ENCODE measurements at places on chromosomes 16 and 17.

- peak; percentile 34 for DNase-seq
Measured at GRCh38 chr17:63688396-63689020, 11.4 kb downstream of the LIMD2 start.

GRCh38 chr17:58236394-58236793 is 2.0 kb upstream of the LPO start:
- DNase-seq = no peak

DNA sequence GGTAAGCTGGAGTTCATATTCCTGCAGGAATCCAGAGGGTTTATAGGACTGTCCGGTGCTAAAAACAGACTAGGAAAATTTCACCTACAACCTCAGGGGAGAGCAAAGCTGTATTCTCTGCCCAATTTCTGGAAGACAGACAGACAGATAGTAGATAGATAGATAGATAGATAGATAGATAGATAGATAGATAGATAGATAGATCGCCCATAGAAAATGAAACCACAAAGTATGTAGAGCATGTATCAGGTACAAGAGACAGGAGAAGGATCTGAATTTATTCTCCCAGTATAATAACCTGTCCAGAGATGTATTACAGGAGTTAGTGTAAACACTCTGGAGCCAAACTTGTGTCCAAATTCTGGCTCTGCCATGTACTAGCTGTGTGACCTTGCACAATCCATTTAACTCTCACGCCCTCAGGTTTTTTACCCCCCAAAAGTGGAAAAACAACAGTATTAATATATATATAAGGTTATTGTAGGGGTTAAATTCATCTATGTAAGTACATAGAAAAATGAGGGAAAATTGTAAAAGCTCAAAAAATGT is 2.1 kb upstream of the ABCA6 start:
- no peak for DNase-seq

GRCh38 chr17:48830840-48831548 is at the start of gene CALCOCO2:
TSS of gene CALCOCO2 (plus strand) at chr17:48831035. CDS start at chr17:48841708, 10,673 bp downstream.
- DNase-seq = peak; percentile 87

DNA sequence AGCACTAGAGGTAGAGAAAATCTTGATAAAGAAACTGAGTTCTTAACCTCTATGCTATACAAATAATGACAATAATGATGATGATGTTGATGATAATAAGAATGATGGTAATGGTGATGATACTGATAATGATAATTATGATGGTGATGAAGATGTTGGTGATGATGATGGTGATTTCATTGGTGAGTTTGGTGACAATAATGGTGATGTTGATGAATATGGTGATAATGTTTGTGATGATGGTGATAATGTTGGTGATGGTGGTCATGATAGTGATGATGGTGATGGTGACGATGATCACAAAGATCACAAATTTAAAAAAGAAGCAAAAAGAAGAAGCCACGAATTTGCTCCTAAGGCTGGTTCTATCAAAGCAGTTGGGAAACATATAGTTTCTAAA is 519.0 kb upstream of the C16orf82 start:
- DNase-seq = no peak

GRCh38 chr17:78133971-78134898 is 3.7 kb downstream of the TMC8 start:
- DNase-seq = peak; percentile 77

DNA sequence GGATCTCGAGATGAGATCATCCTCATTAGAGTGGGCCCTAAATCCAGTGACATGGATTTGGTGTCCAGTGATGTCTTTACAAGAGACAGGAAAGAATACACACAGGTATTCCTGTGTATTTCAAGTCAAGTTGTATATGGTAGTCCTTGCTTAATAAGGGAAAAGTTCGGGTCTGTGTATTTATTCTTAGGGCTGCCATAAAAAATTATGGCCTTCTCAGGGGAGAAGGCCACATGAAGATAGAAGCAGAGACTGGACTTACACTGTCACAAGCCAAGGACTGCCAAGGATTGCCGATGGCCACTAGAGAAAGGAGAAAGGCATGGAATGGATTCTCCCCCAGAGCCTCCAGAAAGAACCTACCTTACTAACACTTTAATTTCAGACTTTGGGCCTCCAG is 8.3 kb downstream of the KRABD2 start:
- no peak for DNase-seq

GRCh38 chr17:62891659-62892058 is 74.4 kb upstream of the TANC2 start:
- no peak for DNase-seq

GRCh38 chr17:43857957-43858600 is 11.1 kb downstream of the CD300LG start:
- DNase-seq = no peak

DNA sequence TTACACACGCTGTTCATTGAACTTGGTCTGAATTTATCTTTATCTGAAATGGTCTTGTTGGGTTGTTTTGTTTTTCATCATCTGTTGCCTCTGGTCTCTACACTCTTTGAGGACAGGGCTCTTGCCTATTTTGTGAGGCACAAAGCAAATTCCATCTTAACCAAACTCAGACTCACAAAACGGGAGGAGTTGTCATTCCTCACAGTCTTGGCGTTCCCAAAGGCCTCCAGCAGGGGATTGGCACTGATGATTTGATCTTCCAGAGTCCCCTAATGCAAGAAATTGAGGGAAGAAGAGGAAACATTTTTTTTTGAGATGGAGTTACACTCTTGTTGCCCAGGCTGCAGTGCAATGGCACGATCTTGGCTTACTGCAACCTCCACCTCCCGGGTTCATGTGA is 8.7 kb downstream of the MYH3 start:
- DNase-seq = no peak

DNA sequence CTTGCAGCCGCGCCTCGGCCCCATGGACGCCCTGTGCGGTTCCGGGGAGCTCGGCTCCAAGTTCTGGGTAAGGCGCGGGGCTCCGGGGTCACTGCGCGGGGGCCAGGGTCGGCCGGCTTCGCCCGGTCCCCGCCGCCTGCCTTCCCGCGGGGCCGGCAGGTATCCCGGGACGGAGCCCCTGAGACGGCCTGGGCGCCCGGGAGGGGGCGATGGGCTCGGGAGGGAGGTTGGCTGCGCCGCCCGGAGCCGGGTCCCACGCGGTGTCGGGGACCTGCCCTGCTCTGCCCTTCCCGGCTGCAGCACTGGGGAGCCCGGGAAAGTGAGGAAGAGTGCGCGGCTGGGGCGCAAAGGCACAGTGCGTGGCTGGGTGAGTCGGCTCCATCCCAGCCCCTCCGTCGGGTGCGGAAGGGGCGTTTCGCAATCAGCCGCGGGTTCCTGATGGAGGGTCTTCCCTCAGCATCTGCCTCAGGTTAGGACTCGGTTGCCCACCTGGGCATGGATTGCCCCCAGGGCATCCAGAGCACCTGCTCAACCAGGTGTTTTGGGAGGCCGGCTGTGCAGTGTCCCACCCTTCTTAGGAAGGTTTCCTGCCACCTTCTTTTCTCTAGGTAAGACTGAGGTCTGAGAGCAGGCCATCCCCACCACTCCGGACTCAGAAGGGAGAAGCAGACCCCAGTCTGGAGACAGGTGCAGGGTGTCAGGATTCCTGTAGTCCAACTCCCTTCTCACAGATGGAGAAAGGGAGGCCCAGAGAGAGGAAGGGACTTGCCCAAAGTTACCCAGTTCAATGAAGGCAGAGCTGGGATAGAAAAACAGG is 442 bp downstream of the ABCC3 start:
- DNase-seq = no peak

DNA sequence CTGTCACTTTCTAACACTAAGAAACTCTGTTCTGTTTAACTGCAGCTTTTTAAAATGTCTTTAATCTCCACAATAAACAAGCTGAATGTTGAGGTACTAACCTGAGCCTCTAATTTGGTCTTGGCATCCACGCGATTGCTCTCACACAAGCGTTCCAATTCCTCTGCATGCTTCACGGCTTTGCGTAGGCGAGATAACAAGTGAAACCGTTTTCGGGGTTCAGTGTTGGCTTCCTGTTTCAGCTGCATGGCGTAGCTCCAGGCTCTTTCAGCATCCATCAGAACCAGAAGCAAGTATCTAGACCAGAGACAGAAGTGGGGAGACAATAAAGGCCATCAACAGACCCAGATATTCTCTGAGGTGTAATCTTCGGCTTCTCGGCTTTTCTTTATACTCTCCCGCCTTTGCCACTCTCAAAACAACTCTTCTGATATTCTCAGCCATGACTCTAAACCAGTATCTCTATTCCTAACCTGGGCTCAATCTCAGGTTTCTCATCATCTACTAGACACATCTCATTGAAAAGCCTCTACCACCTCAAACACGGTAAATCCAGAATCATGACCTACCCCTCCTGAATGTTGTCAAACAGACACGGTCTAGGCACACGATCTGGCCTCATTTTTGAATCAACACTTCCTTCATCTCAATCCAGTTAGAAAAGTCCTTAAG is 8.3 kb downstream of the SRP68 start:
- peak; percentile 65 for DNase-seq

DNA sequence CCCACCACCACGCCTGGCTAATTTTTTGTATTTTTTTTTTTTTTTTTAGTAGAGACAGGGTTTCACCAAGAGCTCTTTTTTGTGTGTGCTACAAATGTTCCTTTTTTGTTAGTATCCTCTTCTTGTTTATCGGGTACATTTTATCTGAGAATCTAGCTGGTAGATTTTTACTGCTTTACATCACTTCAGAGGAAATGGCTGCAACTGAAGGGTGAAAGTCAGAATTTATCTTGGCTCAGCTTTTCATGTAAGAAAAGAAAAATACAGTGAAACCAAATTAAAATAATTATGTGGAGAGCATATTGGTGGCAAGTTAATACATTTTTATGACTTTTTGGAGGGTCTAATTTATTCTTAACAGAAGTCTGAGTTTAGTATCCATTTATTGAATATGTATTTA is 26.0 kb downstream of the CBFB start:
- DNase-seq = no peak

- DNase-seq = no peak
Measured at GRCh38 chr17:46853896-46854444, 2.6 kb downstream of the WNT9B start.

DNA sequence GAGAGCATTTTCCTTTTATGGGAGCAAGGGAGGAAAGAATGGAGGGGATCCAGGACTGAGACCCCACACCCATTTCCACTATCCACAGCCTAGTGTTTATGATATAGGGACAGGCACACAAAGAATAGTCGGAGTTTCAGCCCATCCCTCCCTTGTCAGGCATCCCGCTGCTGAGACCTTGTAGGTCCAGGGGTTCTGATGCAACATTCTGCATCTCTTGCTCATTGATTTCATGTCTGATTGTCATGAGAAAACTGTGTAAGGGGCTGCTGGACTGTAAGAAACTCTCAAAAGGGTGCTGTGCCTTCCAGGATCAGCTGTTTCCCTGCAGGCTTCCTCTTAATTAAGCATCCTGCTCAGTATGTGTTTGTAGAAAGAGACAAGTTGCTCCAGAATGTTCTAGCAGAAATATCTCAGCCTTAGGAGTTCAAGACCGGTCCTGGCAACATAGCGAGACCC is 5.3 kb upstream of the POLR3E start:
- no peak for DNase-seq

DNA sequence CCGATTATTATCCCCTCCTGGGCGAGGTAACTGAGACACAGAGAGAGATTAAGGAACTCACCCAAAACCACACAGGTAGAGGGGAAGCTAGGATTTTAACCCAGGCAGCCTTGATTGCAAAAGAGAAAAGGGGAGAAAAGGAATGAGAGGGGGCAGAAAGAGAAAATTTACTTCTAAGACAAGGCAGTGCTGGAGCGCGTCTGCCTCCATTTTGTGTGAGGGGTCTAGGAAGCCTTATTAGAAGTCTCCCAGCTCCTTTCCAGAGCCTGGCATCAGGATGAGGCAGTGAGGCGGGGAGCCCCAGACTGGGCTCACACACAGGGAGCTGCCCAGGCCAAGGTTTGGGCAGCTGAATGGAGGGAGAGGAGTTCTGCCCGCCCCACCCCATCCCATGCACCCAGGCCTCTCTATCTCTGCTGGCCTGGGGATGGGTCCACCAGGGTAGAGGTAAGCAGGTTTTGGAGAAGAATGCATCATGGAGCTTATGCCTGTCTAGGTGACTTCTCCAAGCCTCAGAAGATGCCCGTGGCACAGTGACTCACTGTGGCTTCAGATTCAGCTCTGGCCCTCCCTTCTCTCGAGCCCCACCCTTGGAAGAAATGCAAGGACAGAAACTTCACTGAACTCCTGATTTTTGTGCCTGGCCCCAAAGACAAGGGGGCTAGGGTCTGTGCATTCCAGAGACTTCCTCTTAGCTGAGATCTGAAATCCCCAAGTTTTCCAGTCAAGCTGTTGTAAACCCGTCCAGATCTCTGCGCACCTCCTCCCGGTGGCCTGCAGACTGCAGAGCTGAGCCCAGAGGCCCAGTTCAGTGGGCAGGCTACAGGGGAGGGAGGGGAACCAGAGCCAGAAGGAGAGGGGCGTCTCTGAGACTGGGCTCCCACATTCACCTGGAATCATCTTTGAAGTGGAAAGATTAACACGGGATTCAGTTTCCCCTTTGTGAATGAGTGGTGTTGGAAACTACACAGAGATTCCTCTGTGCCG is 95.1 kb upstream of the CDH5 start:
- no peak for DNase-seq

DNA sequence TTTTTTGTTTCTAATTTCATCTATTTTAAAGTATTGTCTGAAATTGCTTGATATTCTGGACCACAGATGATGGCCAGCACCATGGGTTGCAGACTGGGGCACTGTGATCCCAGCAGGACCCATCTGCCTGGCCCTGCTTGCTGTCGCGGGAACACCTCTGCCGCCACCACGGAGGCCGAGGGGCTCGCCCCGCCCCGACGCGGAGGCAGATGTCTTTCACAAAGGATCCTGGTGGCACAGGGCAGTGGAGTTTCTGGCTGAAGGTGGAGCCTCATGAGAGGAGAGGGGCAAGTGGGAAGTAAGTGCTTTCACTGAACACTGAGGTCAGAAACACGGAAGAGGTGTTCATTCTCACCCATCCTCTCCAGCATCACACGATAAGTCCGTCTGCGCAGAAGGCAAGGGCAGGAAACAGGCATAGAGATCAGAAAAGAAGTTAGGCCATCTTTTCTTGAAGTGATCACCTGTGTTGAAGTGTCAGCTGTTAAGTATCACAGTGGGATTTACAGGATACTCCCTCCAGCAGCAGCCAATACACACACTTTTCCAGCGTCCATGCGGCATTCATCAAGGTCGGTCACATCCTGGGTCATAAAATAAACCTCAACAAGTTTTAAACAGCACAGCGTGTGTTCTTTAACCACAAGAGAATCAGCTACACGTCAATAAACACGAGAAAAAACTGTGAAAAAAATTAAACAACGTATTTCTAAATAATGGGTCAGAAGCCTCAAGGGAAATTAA is 194.5 kb downstream of the RPTOR start:
- no peak for DNase-seq

- DNase-seq = no peak
Measured at GRCh38 chr16:19835196-19835595, 49.5 kb downstream of the GPRC5B start.

GRCh38 chr16:86391984-86392383 is 118.3 kb upstream of the FOXF1 start:
- DNase-seq = no peak

DNA sequence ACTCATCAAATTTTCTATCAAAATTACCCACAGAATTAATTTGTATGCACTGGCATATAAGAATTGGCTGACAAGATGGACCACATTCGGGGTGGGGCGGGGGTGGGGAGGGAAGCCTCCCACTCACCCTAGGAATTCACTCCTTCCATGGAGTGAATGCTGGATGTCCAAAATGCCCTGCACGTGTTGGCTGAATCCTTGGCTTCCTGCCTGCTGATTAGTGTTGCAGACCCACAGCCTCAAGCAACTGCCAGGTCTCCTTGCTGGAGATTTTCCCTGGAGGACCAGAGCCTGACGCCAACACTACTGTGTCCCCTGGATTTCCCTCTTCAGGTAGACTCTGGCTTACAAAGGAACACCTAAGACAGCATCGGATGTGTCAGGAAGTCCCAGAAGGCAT is 575.7 kb upstream of the CDH11 start:
- DNase-seq = no peak

All from stimulated activated CD4-positive, alpha-beta T cell treated with anti-CD3 and anti-CD28 coated beads, Interleukin-1b, Interleukin-23, amount 100 ng/mL, for 48 hours (primary cell).